ENCODE measurements at places on chromosomes 6 and 20. TPM values are rescaled to one million over a fixed set of nuclear protein-coding genes. Genes with fewer than 3 reads are reported as not detected.

DNA sequence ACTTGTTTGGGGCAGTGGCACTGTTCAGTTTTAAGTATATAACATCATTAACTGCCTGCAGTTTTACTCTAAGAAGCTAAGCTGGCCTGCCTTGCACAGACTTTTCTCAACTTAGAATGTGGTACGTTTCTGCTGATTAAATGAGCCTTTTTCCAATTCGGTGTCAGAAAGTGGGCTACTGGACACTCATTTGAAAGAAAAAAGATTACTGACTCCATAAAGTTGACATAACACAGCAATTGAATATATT is 2.1 kb downstream of the ZMYND8 start:
- no peak for DNase-seq

- peak; percentile 72 for DNase-seq
These were observed 21.6 kb upstream of the CALHM6 start for GRCh38 chr6:116439522-116440051.

DNA sequence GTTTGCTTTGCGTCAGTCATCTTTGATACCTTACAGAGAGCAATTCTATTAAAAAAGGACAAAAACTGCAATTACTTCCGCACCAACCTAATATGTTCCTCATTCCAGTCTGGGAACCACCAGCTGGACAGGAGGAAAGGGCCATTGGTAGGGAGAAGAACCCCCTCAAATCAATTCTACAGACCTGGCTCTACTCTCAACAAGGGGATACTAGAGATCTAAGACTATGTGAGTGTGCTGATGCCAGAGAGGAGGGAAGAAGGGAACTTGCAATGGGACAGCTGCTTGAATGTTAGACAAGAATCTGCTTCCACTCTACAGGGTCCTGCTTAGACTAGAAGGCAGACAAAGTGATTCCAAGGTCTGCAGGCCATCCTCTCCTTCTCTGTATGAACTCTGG is 13.3 kb downstream of the MRPS18A start:
- DNase-seq, result no peak

DNA sequence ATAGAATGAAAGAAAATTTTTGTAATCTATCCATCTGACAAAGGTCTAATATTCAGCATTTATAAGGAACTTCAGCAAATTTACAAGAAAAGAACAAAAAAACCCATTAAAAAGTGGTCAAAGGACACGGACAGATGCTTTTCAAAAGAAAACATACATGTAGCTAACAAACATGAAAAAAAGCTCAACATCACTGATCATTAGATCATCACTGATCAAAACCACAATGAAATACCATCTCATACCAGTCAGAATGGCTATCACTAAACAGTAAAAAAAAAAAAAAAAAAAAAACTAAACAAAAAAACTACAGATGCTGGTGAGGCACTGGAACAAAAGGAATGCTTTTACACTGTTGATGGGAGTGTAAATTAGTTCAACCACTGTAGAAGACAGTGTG is 837.1 kb downstream of the EPHA7 start:
- no peak for DNase-seq

DNA sequence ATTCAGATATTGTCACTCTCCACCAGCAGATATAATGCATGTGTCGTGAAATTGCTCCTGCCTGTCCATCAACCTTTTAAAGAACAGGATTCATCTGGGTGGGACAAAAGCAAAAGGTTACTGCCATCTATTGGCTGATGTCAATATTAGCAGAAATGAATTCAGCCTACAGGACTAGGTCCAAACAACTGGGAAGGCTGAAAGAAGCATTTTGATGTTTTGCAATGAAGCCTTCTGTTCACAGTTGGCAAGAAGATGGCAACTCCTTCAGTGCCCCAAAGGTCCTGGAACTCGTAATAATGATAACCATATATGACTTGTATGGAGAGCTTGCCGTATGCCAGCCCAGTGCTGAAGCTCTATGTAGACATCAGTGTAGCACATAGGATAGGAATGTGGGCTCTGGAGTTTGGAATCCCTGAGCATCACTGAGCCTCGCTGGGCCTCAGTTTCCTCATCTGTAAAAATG is 7.5 kb downstream of the BCAS1 start:
- DNase-seq, result peak; percentile 66

DNA sequence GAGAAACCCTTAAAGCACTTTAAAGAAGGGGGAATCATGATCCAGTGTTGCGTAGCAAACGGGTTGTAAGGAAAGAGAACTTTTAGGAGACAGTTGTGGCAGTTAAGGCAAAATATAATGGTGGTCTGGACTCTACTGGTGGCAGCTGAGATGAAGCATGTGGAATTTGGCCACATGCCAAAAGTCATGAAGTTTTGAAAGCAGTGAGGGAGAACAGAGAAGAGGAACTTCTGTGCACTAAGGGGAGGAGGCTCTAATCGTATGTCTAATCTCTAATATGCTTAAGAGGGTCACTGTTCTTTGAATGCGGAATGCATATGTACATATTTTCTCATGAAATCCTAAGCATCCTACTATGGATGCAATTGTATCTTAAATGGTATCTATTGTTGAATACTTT is 91.5 kb downstream of the RIMS1 start:
- no peak for DNase-seq

DNA sequence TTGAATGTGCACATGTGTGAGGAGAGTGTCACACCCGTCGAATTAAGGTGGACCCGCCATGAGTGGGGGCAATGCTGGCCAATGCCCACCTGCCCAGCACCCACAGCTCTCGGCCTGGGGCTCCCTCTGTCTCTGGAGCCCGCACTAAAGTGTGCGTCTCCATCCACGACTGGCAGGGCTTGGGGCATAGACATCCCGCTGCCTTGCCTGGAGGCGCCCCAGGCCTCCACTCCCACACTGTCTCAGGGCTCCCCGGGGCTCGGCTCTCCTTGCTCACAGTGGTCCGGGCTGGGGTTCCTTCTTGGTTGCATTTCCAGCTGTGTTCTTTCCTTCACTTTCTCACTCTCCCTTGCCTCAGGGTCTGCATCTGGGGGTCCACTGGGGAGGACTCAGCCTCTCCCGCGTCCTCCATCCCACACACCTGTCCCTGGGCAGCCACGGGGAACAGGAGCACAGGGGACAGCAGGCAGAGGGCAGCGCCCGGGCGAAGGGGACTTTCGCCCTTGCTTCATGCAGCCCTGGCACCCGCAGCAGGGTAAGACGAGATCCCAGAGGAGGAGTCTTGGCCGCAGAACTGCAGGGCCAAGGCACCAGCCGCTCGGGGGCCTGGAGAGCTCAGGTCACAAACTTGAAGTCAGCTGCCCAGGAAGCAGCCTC is 20.1 kb upstream of the MRGBP start:
- DNase-seq, result no peak

The WDR46 gene
- total RNA-seq, result 55.2 TPM

The VNN1 gene
- total RNA-seq, result not detected

The GRM1 gene
- 0.17 TPM for total RNA-seq

The REM1 gene
- total RNA-seq, result not detected

The SLC17A3 gene
- total RNA-seq, result not detected
